ENCODE measurements at places on chromosomes 4 and X. TPM values are rescaled to one million over a fixed set of nuclear protein-coding genes. Genes with fewer than 3 reads are reported as not detected.

The CXCL5 gene
- 0.14 TPM for total RNA-seq

The ADRA2C gene
- 61.5 TPM for total RNA-seq

The DDIT4L gene
- 4.4 TPM for total RNA-seq

The LONRF3 gene
- 5.7 TPM for total RNA-seq

The MAGEA9B gene
- not detected for total RNA-seq

The S100P gene
- total RNA-seq = 7.8 TPM

The UCP1 gene
- not detected for total RNA-seq

The VEGFD gene
- 2.7 TPM for total RNA-seq
